Activated CD4-positive, alpha-beta T cell treated with anti-CD3 and anti-CD28 coated beads, Interleukin-2, amount 10 ng/mL, durations not matched to agents 7 days and 5 days (primary cell): ENCODE measurements at places on chromosomes 2 and 18. TPM values are rescaled to one million over a fixed set of nuclear protein-coding genes. Genes with fewer than 3 reads are reported as not detected.

- DNase-seq, result no peak
These were observed 146.4 kb downstream of the PTH2R start for GRCh38 chr2:208552943-208553342.

DNA sequence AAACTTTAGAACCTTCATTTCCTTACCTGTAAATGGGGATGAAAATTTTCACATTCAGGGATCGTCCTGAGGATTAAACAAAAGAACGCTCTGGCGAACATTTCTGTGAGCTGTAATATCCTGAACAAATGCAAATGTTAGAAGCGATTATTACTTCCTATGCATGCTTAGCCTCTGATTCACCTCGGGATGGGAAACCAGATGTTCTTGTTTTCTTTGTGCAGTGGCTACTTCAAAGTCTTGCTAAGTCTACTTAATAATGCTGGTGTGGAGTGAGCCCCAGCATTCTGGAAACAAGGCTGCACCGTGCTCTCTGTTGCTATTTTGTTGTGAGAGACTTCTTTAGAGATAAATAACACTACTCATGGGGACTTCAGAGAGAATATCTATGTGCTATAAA, 119.1 kb upstream of the PELI1 start:
- no peak for DNase-seq

CYS1 gene
- total RNA-seq, result 0.17 TPM

GRCh38 chr18:36543030-36543429, 245.5 kb downstream of the FHOD3 start:
- no peak for DNase-seq

DNA sequence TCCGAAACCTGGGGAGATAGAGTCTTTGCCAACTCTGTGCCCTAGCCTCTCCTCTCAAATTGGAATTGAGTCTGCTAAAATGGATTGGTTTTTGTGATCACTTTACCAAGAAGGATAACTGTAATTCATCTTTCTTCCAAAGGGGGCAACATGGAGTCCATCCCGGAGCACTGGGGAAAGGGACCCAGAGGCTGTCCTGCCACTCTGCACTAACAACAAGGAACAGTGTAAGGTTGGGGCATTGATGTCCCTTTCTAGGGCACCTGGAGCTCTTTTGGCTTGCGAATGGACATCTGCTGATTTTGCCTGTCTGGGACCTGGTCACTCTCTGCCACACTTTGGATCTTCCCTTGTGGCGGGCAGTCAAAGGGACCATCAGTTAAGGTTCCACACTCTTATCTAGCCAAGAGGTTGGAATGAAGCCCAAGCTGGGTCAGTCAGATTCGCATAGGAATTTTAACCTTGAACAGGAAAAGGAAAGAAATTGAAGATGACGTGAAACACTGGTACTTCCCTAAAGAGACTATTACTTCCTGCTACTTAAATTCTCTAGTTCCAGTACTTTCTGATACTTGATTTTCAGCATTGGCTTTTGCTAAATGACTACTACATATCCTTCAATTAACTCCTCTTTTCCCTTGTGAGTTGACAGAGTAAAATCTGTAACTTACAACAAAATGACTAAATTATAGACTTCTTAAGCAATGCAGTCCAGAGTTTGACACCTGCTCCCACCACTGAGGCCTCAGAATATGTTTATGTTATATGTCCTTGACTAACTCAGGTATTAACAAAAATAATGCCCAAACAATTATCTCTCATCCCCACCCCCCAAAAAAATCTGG, 64.7 kb upstream of the KLF7 start:
- no peak for DNase-seq

DNA sequence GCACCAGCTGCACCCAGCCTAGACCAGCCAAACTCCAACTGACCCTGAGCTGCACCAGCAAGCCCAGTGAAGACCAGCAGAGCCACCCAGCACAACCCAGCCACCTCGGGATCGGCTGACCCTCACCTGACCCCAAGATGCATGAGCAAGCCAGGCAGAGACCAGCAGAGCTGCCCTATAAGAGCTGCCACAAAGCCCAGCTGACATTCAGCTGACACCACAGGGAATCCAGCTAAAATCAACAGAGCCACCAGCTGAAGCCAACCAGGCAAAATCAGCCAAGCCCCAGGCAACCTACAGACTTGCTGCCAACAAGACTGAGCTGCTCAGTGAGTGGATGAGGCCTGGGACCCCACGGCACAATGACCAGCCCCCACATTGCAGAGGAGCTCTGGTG, 54.6 kb downstream of the CYP27C1 start:
- DNase-seq, result no peak

DNA sequence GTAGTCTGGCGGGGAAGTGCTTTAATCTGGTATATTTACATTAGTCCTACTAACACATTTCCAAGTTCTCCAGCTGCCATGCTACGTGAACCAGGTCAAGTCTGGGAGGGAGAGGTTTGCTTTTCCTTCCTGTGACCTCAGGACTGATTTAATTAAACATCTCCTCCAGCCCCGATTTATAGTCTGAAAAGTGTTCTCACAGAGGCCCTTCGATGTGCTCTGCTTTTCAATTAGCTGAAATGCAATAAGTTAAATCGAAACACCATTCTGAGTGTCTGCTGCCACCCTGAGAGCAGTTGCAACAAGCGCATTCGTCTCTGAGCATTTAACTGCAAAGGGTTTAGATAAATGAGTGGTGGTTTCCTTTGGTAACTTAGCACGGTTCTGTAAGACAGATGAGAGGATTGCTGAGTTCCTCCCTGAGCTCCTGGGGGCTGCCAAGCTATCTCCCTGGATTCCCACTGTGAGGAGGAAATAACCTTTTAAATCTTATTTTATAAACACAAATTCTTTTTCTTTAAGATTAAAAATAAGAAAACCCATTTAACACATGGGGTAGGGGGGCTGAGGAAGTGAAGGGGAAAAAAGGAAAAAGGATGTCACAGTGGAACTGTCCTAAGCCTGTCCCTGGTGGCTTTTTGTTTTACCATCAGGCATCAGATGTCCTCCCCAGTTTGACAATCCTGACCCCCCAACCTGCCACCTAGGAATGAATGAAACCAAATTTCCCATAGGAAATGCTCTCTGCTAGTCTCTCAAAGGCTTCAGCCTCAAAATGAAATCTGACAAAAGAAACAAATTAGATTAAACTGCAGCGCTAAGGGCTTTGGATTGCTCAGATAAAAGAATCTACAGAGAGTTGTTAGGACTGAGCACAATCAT, 56.5 kb upstream of the CREB1 start:
- peak; percentile 73 for DNase-seq

GRCh38 chr2:128779301-128780095, 460.8 kb upstream of the HS6ST1 start:
- no peak for DNase-seq

DNA sequence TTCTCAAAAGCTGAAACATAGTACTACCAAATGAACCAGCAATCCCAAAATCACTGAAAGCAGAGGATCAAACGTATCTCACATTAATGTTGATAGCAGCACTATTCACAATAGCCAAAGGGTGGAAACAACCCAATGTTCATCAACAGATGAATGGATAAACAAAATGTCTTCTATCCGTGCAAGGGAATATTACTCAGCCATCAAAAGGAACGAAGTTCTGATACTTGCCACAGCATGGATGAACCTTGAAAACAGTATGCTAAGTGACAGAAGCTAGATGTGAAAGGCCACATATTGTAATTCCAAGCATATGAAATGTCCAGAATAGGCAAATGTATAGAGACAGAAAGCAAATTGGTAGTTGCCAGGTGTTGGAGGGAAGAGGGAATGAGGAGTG, 57.0 kb upstream of the CHMP1B start:
- DNase-seq, result no peak

GRCh38 chr2:196434217-196434616, 205.3 kb upstream of the CCDC150 start:
- no peak for DNase-seq

COA5 gene
- total RNA-seq, result 25.3 TPM

PLGLB2 gene
- 3.5 TPM for total RNA-seq

PTH2R gene
- total RNA-seq, result not detected

- no peak for DNase-seq
These were observed 28.2 kb downstream of the PELI1 start for GRCh38 chr2:64115808-64116598.

- no peak for DNase-seq
These were observed 55.5 kb upstream of the ZDBF2 start for GRCh38 chr2:206218796-206219499.

DNA sequence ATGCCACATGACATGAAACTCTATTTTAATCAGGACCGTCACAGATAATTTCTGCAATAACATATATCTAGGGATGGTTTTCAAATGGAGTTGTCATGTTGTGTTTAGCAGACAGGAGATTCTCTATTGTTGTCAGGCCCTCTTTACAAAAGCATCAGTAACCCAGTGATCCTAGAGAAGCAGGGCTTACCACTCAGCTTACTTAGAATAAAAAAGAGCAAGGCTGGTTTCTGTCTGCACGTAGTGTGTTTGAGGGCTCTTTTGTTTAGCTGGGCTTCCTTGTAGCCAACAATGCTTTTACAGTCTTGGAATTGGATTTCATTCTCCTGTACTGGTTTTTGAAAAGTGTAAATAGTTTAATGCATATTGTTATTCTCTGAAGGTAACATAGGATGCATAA, 210.5 kb upstream of the NRP2 start:
- DNase-seq, result no peak

PDCD1 gene
- 4.9 TPM for total RNA-seq

DNA sequence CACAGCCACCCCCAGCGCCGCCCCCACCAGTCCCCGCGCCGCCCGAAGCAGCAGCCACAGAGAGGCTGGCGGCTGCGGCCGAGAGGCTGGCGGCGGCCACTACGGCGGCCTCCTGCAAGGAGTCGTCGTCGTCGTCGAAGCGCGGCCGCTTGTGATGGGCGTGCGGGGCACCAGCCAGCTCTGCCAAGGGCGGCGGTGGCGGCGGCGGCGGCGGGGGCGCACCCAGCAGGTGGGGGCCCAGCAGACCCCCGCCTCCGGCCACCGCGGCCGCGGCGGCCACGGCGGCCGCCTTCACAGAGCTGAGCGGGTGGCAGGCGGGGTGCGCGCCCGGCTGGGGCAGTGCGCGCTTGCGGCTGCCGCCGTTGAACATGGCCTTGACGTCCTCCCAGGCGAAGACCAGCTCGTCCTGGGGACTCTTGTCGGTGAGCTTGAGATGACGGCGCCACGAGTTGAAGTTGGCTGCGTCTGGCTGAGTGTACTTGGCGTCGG, 3.3 kb downstream of the SKOR2 start:
- DNase-seq, result no peak

GRCh38 chr2:53033411-53033810, 734.2 kb upstream of the CHAC2 start:
- no peak for DNase-seq

DNA sequence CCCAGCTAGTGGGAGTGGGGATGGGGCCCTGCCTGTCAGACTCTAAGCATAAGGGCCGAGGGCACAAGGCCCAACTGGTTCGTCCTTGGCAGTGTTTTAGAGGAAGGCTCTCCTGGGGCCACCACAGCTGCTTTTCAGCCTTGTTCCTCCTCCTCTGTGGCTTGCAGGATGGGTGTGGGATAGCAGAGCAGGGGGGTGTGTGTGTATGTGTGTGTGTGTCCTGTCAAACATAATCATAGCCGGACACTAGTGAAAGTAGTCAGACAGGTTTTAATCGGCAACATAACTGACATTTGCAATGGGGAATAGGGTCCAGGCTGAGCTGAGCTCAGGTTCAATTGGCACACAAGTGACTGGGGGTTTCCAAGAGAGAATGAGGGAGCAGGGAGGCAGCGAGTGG, 114.2 kb downstream of the SEPTIN10 start:
- DNase-seq, result no peak

- DNase-seq, result peak; percentile 88
These were observed 11.8 kb downstream of the GAREM2 start for GRCh38 chr2:26184555-26185303.

DAPL1 gene
- total RNA-seq, result not detected
